ENCODE measurements at places on chromosomes 3 and 15.

GRCh38 chr3:139975594-139976365 lies 40.8 kb downstream of the CLSTN2 start:
- DNase-seq = no peak

DNA sequence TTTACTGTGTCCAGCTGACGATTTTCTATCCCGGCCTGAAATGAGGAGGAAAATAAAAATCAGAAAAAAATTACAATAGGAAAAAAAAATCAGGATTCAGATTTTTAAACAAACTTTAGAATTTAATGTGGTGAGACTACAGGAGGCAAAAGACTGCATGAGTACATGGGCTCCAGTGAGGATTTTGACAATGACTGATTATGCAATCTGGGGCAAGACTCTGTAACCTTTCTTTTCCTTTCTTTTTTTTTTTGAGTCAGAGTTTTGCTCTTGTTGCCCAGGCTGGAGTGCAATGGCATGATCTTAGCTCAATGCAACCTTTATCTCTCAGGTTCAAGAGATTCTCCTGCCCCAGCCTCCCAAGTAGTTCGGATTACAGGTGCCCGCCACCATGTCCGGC lies 29.9 kb downstream of the SPG11 start:
- peak; percentile 26 for DNase-seq

GRCh38 chr3:146504498-146505197 lies 35.3 kb upstream of the PLSCR2 start:
- peak; percentile 11 for DNase-seq

GRCh38 chr3:50415816-50416215 lies 56.5 kb upstream of the TMEM115 start:
- no peak for DNase-seq

DNA sequence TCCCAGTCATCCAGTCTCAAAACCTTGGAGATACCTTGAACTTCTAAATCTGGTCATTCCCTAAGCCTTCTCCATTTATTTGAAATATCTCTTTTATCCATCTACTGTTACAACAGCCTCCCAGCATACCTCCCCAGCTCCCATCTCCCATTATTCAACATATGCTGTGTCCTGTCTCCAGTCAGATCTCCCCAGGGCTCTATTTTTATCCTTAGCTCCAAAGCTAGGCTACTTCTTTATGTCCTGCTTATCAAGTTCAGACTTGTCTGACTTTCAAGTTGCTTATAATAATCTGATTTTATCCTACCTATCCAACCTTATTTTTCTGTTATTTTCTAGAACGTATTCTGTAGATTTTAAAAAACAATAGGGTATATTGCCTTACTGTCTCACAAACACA lies 44.2 kb downstream of the IQGAP1 start:
- no peak for DNase-seq

DNA sequence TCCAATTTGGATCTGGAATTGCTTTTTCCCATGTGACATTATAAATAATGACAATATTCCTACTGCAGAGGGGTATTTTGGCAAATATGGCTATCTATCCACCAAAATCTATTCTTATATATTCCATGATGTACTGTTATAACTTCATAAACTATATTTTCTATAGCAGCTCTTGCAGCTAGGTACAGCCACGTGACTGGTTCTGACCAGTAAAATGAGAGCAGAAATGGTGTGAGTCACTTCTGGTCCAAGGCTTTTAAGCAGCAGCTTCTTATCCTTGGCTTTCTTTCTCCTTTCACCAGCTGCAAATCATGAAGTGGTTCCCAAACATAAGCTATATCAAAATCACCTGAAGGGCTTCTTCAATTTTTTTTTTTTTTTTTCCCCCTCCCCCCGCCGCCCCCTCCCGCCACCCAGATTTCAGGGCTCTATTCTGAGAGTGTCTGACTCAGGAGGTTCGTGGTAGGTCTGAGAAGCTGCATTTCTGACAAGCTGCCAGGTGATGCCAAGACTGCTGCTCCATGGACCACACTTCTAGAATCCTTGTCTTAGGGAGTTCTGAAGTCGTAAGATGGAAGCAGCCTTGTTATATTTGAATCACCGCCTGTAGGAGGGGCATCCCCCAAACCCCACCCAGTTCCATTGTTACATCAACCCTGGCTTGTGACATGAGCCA lies 357.5 kb downstream of the CHST2 start:
- peak; percentile 8 for DNase-seq

- DNase-seq = no peak
These were observed 284.4 kb upstream of the IGF1R start for GRCh38 chr15:98363955-98364354.

GRCh38 chr15:31605467-31605931 lies 278.9 kb downstream of the KLF13 start:
- peak; percentile 62 for DNase-seq

DNA sequence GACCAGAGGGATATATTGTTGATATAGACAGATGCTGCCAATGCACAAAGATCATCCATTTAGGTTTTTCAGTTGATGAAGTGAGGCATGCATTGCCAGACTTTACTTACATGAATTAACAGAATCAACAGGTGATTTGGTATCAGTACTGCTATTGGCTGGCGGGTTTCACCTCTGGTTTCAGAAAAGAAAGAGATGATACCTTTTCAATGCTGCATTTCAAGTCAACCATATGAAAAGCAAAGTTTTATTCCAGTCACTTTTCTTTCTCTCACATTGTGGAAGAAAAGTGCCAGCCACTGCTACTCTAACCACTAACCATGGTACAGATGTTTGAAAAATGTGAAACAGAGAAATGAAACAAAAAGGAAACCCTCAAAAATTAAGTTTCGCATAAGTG lies 289.1 kb downstream of the TIGIT start:
- no peak for DNase-seq

GRCh38 chr15:25469377-25469776 lies 30.6 kb upstream of the UBE3A start:
- peak; percentile 4 for DNase-seq

DNA sequence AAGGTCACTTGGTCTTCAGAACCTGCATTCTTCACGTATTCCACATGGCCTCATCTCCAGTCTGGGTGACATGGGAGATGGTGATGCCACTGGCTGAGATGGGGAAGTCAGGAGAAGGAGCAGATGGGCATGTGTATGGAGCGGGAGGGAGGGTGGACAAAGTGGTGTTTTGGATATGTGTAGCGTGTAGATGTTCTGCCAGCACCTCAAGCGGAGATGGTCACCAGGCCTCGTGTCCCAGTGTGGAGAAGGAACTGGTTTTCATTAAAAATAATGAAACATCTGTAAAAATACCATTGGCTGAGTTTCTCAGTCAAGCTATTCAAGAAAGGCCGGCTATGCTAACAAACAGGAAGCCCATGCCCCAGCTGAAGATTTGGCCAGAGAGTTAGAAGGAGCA lies 26.2 kb downstream of the LARP6 start:
- DNase-seq = no peak

DNA sequence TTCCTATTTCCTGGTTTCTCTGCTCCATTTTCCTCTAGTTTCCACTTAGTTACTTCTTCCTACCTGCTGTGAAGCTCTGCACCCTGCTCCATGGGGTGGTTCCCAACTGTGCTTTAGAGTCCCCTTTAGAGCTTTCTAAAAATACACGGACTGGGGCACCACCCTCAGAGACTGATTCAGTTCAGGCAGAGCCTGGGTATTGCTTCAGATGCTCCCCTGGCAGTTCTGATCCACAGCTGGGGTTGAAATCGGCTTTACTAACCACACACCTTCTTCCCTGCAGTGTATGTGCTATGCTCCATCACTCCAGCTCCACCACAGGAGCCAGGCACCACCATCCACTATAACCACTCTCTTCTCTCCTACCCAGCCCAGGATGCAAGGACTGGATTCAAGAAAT lies 12.6 kb downstream of the ANP32A start:
- no peak for DNase-seq

GRCh38 chr3:112293368-112294321 lies at the start of gene SLC9C1:
TSS of gene SLC9C1 (minus strand) at chr3:112294216. CDS start at chr3:112286791, 7,425 bp downstream.
- peak; percentile 71 for DNase-seq

Data from fibroblast of skin of right biceps (primary cell).